Brain pericyte (primary cell): ENCODE measurements at places on chromosomes 3 and 15.

GRCh38 chr15:60344987-60345386 is 52.8 kb downstream of the ANXA2 start:
- no peak for DNase-seq

GRCh38 chr3:42063888-42064287 is 27.3 kb upstream of the TRAK1 start:
- DNase-seq: no peak

GRCh38 chr3:37324850-37325321 is 150.5 kb upstream of the LRRFIP2 start:
- peak; percentile 30 for DNase-seq

GRCh38 chr3:73179601-73180000 is 118.1 kb downstream of the EBLN2 start:
- no peak for DNase-seq

GRCh38 chr3:136023264-136023978 is 57.9 kb downstream of the PPP2R3A start:
- no peak for DNase-seq

DNA sequence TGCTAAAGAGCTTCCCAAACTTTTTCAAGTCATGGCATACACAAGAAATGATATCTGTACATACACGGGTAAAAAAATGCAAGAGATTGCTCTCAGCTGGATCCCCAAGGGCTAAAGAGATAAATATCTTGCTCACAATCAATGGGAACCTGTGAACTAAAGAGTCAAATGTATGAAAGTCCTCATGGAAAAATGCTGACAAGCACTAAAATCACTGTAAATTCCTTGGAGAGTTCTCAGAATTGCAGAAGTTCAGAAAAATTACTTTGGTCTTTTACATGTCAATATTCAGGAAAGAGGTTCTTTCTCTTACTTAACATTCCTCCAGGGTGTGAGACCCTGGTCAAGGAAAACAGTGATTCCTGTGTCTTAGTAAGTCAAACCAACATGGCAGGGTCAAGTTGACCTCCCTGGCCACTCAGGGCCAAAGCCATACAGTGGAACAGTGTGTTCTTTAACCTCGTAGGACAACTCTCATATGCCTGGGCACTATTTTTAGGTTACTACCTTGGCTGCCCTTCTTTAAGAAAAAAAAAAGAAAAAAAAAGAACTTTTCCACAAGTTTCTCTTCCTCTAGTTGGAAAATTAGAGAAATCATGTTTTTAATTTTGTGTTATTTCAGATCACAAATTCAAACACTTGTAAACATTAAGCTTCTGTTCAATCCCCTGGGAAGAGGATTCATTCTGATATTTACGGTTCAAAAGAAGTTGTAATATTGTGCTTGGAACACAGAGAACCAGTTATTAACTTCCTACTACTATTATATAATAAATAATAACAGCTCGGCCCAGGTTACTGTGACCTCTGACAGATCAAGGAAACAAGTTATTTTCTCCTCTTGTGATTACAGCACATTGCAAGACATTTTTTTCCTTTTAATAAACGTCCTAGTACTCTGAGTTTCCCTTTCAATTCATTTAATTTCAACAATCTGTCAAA is 12.5 kb downstream of the SSR3 start:
- DNase-seq: no peak
